ENCODE measurements at places on chromosomes 5 and 9. TPM values are rescaled to one million over a fixed set of nuclear protein-coding genes. Genes with fewer than 3 reads are reported as not detected.
A peak's percentile ranks its signal among the peaks of the same experiment; 100 is the strongest.

- no peak for DNase-seq
These were observed 292.2 kb downstream of the GAS1 start for GRCh38 chr9:86655147-86655546.

DNA sequence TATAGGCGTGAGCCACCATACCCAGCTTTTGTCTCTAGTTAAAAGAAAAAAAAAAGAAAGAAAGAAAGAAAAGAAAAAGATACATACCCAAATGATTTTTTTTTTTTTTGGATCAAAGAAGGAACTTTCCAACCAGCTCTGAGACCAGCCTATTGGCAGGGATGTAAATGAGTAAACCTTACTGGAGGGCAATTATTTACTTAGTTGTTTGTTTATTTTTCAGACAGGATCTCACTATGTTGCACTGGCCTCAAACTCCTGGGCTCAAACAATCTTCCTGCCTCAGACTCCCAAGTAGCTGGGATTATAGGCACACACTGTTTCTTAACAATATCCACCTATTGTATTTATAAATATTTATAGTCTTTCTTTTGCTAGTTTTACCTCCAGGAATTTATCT, 10.9 kb upstream of the SPOUT1 start:
- DNase-seq = no peak

Gene TAF1L
- not detected for total RNA-seq

GRCh38 chr5:36270175-36270574, 28.4 kb upstream of the NADK2 start:
- DNase-seq = no peak

DNA sequence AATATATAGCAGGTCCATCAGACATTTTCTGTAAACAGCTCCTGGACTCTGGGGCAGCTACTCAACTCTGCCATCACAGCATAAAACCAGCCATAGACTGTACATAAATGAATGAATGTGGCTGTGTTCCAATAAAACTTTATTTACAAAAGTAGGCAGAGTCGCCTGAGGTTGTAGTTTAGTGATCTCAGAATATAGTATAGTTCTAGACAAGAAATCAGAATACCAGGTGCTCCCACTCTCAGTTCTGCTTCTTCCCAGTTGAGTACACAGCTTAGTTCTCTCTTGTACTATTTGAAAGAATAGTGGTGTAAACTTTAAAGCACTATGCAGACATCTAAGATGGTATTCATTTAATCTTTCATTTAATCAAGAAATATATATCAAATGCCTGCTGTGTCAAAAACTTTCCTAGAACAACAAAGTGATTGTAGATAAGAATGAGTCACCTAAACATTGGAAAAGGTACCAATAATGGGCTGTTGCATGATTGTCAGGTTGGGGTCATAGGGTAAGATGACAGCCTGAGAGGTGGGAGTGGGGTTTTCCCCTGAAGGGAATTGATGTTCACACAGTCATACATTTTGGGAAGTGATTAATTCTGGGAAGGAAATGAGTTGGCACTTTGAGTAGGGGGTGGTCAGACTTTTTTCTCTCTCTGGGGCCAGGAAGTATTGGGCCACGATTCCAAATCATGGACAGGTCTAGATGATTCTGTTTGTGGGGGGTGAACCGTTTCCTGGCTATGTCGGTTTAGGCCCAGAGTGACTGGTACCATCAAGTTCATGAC, 37.0 kb downstream of the TNFSF8 start:
- DNase-seq = no peak

GRCh38 chr5:57878301-57878722, 395.7 kb upstream of the ACTBL2 start:
- no peak for DNase-seq

Gene HRH2
- not detected for total RNA-seq

DNA sequence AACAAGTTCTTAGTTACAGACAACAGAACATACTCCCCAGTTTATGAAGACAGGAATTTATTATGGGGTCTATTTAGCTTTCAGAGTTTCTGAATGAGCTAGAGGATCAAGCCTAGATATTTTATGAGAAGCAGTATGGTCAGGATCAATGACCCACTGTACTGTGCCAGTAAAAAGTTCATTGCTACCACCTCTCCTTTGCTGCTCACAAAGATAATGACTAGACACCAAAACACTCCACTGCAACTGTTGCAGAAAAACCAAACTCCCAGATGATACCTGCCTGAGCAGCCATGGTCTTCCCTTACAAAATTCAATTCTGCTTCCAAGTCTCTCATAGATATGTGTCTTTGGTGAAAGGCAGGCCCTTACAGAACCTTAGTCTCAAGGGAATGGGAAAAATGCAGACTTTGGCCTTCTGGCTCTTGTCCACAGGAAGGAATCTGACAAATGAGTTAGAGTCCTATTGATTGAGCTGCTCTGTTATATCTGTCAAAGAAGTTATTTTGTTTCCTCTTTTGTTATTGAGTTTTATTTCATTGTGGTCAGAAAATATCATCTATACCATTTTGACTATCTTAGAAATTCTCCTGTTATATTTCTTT, 74.7 kb upstream of the RASGRF2 start:
- DNase-seq = no peak

Gene IFT74
- 16.8 TPM for total RNA-seq

Gene SGTB
- total RNA-seq = 30.3 TPM

GRCh38 chr9:128505414-128505765, 871 bp downstream of the GLE1 start:
- DNase-seq = no peak

DNA sequence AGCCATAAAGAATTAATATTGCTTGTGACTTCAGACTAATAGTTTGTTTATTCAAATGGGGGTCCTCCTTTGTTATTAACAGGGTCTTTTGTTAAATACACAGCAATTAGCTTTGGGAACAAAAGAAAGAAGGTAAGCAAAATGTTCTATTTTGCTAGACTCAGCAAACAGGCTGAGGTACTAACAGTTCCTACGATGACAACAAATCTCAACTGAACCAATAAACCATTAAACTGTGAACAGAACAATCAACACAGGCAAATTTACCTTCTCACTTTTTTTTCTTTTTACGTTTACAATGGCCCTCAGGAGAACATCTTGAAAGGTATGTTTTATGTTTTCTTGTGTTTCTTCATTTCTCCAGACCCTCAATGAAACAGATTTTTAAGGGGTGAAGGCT, 207.2 kb downstream of the NFIB start:
- no peak for DNase-seq

Gene RBM22
- total RNA-seq = 53.6 TPM

Gene CCDC192
- not detected for total RNA-seq

- no peak for DNase-seq
These were observed 136.9 kb downstream of the ARHGAP26 start for GRCh38 chr5:142906863-142907671.

DNA sequence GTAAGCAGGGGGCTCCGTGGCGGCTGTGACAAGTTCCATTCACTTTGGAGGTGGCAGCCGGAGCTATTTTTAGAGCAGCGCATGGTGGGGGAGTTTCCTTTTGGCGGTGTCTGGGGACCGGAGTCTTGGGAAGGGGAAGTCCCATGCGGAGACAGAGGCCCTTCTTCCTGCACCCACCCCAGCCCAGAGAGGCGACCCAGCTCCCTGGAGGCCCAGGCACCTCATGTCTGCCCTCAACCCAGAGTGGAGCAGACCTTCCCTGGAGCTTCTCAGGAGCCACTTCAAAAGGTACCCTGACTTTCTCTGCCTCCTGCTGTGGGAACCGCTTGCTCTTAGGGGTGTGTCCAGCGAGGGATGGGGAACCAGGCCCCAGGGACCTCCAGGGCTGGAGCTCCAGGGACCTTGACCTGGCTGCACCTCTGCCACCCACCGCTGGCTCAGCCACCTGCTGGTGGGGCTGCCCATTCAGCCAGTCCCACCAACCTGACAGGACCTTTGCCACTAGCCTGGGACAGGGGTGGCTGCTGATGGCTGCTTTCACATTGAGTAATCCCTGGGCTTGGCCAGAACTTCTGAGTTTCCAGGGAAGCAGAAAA, 34.1 kb downstream of the NEK6 start:
- DNase-seq = no peak

Gene DBH
- total RNA-seq = not detected

Gene PKD2L2
- not detected for total RNA-seq

Gene C9
- not detected for total RNA-seq

Gene CTXN3
- total RNA-seq = not detected

Gene HTR1A
- total RNA-seq = not detected

DNA sequence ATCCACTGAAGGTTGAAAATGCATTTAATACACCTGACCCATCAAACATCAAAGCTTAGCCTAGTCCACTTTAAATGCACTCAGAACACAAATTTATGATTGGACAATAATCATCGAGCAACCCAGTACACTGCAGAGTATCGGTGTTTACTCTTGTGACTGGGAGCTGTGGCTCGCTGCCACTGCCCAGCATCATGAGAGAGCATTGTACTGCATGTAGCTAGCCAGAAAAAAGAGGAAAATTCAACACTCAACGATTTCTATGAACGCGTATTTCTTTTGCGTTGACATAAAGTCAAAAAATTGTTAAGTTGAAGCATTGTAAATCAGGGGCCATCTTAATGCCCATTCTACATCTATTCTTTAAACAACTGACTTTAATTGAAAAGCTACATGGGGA, 95.1 kb upstream of the CD180 start:
- DNase-seq = no peak

DNA sequence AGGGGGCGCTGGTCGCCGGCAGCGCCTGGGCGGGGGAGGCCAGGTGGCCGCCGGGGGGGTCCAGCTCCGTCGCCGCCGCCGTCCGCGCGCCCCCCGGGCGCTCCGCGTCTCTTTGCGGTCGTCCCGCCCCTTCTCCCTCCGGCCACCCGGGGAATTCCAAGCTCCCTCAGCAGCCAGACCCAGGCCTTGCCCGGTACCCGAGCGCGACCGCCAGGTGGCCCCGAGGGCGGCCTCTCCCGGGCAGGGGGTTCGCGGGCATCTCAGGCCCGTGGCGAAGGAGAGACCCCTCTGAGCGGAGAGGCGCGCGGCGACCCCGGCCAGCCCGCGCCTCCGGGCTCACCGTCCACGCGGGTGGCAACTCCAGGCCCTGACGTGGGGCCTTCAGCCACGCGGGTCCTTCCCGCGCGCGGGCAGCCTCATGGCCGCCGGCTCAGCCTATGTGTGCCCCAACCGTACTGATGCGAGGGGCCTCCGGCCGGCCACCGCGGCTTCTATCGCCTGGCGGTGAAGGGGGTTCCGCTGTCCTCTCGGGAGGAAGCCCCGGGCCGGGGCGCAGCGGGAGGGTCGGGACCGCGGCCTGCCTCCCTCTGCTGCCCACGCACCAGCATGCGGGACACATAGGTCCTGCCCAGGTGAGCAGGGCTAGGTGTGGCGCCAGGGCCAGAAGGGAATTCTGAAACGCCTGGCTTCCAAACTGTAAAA, 529 bp upstream of the NRARP start:
- no peak for DNase-seq

DNA sequence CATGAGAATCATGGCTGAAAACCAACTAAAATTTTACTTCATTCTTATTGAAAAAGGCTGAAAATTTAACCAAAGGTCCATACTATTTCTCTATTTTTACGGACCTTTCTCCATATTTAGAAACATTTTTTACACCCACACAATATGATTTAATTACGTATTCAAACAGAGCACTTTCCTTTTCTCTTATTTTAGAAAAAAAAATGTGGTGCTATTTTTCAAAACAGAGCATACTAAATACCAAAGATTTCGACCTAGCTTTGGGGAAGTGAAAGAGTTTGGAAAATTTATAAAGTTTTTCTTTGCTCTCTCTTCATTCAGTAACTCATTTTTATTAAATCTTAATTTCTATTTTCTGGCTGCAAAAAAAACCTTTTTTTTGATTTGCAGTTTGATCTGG, 38.1 kb downstream of the RNF145 start:
- DNase-seq = no peak

DNA sequence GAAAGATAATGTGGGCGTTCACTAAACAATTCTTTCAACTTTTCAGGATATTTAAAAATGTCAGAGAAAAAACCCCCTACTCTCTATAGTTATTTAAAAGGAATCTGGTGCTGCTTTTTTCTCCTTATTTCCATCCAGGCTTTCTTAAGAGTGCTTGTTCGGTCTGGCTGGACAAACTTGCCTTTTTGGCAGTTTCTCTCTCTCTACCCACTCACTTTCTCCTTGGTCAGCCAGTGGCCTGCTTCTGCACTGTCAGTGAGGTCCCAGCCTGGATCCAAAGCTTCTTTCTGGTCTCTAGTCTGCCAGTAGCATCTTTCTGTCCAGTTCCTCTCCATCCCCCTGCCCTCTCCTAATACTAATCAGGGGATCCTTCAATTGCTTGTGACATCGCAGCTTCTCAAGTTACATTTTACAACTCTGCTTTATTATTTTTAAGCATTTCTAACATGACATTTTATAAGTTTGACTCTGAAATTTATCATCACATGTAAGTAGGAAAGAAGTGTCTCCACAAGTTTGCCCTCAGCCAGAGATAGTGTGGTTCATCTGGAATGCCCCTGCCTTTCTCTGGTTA, 50.4 kb downstream of the PIK3R1 start:
- no peak for DNase-seq

Gene GBGT1
- total RNA-seq = 1.0 TPM

Gene TJP2
- 6.2 TPM for total RNA-seq

Gene PROP1
- total RNA-seq = not detected

- DNase-seq = peak; percentile 77
These were observed at the start of gene SLC2A6 for GRCh38 chr9:133478851-133479711. TSS of gene SLC2A6 (minus strand) at chr9:133479099. CDS start at chr9:133479059, 40 bp downstream.

Gene LEAP2
- 1.8 TPM for total RNA-seq

Gene SPINK9
- not detected for total RNA-seq

- no peak for DNase-seq
These were observed 151.6 kb upstream of the MEF2C start for GRCh38 chr5:89034588-89034987.

DNA sequence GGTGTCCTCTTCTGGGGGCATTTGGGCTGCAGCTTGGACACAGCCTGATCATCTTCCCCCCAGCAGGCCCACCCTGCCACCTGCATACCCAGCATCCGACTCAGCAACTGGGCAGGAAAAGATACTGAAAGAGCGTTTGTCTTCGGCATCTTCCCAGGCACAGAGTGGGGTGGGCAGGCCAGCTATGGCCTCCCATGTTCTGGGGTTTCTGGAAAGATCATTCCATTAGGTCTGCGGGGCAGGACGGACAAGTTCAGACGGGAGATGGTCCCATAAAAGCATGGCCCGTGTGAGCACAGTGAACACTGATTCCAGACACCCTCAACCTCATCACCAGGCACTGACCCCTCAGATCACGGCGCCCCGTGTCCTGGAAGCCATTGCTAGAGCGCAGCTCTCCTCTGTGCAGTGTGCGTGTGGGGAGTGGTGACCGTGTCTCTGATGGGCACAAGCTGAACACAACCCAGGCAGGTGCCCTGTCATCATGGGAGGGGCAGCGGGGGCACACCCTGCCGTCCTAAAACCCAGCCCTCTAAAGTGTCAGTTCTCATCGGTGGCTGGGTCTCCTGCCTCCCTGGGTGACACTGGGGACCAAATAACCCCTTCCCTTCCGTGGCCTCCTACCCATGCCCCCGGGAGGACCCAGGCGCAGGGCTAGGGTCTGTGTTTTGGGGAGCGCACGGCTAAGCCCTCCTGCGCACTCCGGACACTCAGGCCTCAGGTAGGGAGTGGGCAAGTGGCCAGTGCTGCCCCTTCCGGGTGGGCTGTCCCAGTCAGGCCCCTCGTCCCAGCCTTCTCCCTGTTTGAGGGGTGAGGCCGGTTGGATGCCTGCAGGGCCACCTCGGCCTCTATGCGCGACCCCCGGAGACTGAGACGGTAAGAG, 13.2 kb upstream of the TMEM250 start:
- no peak for DNase-seq

Data from NCI-H460 (cell line).